Right atrium auricular region (tissue), 2 donors: ENCODE measurements at places on chromosomes 11 and 22. TPM values are rescaled to one million over a fixed set of nuclear protein-coding genes. Genes with fewer than 3 reads are reported as not detected.
A peak's percentile ranks its signal among the peaks of the same experiment; 100 is the strongest.

TMEM191C gene
- total RNA-seq, result 1.3 TPM

GRCh38 chr11:108518581-108518980 lies 20.4 kb upstream of the POGLUT3 start:
- no peak for DNase-seq

DNA sequence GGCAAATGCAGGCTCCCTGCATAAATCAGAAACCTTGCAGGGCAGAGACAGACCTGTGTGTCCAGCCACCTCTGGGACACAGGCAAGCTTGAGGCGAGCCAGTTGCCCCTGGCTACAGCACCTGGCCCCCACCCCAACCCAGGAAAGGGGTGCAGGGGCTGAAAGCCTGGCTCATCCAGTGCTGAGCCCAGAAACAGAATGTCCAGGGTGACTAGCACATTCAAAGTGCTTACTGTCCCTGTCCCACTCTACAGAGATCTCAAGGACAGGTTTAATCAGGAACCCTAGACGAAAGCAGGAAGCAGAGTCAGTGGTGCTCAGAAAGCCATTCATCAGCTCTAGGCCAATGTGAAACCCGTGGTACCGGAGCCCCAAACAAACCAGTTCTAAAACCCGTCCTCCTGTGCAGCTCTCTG lies 31.9 kb downstream of the PLEKHA7 start:
- DNase-seq, result no peak

DNA sequence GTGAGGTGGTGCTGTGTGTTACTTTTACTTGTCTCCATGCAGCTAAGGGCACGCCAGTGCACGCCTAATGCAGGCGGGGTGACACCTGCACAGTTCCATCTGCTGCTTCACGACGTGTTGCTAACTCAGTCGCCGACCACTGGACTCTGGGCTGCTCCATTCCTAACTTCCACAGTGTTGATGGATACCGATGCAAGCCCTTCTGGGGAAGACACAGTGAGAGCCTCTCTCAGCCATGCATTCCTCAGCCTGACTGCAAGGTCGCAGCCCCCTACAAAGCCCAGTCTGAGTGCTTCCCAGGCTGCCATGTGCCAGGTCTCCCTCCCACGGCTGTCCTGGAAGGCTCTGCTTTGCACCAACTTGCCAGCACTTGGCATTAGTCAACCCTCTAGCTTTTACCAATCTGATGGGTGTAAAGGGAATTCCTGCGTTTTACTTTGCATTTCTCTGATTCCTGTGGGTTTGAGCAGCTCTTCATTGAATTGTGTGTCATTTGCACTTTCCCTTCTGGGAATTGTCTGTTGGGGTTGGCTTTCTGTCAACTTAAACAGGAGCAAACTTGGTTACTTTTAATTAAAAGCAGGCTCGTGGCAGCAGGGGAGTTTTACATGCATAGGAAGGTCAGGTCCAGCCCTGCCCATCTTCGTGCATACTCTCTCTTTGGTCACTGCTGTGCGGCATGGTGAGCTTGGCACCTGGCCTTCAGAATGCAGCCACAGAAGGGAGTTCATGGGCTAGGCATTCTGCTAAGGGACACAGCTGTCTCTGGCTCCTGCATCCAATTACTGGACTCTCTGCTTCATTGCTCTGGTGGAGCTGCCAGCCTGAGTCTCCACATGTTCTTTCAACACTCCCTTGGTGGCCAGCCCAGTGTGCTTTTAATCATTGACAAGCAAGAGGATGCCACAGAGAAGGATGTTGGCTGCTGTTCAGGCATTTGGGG lies 34.6 kb upstream of the SHANK2 start:
- no peak for DNase-seq

- DNase-seq, result no peak
Measured at GRCh38 chr11:132535830-132536229, 996.5 kb downstream of the OPCML start.

DNA sequence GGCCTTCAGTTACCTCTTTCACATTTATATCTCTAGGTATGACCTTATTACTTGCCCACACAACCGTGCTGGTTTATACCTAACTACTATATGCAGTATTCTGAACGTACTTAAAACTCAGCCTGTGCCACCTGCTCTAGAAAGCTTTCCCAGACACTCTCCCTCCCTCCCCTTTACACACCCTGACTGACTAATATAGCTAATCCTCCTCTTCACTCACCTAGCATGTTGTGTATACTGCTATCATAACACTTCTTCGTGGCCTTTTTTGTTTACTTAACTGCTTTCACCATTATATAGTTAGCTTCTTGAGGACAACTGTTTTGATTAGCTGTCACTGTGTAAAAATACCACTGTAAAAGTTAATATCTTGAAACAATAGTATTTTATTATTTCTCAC lies 23.5 kb downstream of the RNF214 start:
- DNase-seq, result no peak

- DNase-seq, result no peak
Measured at GRCh38 chr11:111557425-111558111, 17.0 kb downstream of the LAYN start.

DNA sequence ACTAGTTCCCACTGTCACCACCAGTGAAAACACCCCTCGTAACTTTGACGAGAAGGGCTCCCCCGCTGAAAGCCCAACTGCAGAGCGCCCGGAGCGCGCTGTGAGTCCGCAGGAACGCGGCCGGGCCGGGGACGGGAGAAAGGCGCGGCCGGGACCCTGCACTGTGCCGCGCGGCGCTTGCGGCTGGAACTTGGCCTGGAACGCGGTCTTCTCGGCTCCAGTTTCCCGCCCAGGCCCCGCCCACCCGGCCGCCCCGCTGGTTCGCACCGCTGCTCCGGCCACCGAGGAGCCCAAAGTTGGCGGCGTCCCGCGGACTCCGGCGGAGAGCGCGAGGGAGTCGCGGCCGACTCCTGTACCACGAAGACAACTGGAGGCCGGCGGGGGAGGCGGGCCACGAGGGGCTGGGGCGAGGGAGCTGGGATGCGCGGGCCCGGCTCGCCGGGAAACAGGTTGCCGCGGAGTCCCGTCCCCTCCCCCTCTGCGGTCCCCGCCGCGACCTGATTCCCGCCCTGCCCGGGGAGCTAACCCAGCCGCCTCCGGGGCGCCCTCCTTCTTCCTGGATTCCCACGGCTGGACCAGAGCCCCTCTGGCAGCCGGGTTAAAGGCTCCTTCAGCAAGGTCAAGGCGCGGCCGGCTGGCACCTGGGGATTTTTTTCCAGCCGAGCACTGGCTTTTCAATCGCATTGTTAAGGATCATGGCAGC lies 3.4 kb downstream of the TENM4 start:
- DNase-seq, result no peak

SIAE gene
- 40.8 TPM for total RNA-seq

DNA sequence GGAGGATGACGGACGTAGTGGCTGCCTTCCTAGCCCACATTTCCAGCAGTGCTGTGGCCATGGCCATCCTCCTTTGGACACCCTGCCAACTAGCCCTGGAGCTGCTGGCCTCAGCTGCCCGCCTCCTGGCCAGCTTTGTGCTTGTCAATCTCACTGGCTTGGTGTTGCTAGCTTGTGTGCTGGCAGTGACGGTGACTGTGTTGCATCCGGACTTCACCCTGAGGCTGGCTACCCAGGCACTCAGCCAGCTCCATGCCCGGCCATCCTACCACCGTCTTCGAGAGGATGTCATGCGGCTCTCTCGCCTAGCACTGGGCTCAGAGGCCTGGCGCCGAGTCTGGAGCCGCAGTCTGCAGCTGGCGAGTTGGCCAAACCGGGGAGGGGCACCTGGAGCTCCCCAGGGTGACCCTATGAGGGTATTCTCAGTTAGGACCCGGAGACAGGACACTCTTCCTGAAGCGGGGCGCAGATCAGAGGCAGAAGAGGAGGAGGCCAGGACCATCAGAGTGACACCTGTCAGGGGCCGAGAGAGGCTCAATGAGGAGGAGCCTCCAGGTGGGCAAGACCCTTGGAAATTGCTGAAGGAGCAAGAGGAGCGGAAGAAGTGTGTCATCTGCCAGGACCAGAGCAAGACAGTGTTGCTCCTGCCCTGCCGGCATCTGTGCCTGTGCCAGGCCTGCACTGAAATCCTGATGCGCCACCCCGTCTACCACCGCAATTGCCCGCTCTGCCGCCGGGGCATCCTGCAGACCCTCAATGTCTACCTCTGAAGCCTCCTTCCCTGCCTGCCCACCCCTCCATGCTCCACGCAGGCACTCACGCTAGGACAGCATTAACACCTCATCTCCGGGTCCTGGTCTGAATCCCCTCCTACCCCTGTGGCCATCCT lies 1.6 kb downstream of the RNF26 start:
- DNase-seq, result no peak

GRCh38 chr22:17710023-17710422 lies 64.2 kb downstream of the BID start:
- DNase-seq, result no peak

- no peak for DNase-seq
Measured at GRCh38 chr22:23279781-23280180, 99.5 kb downstream of the BCR start.

DNA sequence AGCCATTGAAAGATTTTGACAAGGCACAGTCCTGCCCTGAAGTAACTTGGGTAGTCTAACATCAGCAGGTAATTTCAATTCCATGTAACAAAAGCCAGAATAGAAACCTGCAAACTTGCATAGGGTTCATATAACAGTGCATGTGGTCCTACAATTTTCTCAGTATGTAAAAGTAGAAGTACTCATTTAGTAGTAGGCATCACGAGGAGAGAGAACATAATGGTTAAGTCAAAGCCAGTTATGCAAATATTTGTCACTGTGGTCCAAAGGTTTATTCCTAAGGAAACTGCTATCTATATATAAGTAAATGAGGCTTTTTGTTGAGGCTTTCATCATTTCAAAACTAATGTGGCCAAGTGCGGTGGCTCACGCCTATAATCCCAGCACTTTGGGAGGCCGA lies 10.1 kb downstream of the ATP5MG start:
- DNase-seq, result no peak

DNA sequence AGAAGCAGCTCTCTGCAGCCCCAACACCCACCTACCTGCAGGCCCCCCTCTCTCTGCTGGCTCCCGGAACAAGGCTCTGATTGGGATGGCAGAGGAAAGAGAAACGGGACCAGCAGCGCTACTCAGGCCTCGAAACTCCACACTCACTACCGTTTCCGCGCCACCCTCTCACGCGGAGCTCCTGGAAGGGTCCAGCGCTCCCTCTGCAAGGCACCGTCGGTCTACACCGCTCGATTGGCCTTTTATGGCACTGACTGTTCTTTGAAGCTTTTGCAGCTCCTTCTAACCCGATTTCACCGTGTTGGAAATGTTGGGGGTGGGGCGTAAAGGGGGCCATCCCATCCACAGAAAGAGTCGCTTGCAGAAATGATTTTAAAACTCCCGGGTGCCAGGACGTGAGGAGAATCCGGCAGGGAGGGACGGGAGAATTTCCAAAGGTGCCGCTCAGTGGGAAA lies 323 bp upstream of the PANX1 start:
- DNase-seq, result no peak

DNA sequence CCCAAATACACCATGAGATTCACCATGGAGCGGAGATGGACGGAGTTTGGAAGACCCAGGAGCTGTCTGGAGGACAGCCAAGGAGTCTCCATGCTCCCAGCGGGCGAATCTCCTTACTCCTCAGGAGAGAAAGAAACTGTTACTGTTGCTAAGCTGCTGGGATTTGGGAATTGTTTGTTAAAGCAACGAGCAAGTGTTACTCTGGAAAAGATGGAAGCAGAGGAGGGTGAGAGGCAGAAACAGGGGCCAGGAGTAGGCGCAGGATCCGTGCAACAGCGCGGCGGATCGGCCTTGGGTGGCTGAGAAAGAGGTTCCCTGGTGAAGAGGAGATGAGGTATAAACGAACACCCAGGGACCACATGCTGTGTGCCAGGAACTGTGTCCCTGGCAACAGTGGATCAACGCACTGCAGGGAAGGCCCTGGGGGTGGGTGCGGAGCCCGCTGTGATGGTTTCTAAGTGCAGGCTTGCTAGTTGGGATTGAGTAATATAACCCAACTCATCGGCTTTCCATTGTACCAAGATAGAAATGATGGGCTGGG lies 1436.4 kb downstream of the BRD1 start:
- DNase-seq, result peak; percentile 49

- DNase-seq, result no peak
Measured at GRCh38 chr11:77512092-77512491, 38.2 kb upstream of the PAK1 start.

- no peak for DNase-seq
Measured at GRCh38 chr11:86486261-86487030, 111.8 kb downstream of the CCDC81 start.
